ENCODE measurements at places on chromosomes 7 and 10.

DNA sequence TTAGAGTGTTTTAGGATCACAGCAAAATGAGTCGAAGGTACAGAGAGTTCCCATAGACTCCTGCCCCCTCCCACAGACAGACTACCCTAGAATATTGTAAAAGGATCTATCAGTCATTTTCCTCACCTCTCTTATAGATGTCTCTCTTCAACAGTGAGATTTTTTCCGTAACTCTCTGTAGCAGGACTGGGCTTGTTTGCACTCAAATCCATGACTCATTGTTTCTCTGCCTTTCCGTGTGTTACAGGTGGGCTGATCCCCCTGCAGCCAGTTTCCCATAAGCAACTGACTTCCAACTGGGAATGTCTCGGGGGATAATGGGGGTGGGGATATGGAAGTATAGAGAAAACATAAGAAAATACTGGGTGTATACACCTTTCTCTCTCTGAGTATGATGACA is 921.0 kb downstream of the GATA3 start:
- DNase-seq: no peak

- no peak for DNase-seq
These were observed 349.5 kb downstream of the CALN1 start for GRCh38 chr7:72062666-72063065.

- DNase-seq: peak; percentile 22
These were observed 52.3 kb upstream of the KDM7A start for GRCh38 chr7:140229101-140229525.

DNA sequence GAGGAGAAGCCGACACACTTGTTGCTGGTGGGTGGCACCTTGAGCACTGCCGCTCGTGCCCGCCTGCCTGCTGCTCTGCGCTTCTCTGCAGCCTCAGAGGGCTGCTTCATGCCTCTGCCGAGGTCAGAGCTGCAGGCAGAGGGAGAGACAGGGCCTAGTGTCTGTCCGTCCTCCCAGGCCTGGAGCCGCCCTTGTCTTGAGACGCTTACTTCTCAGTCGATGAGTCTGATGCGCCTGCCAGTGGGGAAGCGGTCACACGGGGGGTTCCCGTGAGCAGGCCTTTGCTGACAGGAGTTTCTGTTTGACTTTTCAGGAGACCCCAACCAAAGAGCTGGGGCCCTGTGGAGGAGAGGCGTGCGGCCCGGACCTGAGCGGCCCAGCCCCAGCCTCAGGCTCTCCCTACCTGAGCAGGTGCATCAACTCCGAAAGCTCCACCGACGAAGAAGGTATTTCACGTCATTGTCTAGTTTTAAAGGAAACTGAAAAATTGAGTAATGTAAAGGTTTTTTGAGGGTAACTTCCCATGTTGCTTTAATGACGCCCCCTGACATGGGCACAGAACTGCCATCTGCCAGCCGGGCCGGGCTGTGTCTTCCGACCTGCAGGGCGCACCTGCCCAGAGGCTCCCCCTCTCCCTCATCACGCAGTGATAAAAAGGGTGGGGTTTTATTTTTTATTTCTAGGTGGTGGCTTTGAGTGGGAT is 7.8 kb upstream of the BHLHA15 start:
- no peak for DNase-seq

DNA sequence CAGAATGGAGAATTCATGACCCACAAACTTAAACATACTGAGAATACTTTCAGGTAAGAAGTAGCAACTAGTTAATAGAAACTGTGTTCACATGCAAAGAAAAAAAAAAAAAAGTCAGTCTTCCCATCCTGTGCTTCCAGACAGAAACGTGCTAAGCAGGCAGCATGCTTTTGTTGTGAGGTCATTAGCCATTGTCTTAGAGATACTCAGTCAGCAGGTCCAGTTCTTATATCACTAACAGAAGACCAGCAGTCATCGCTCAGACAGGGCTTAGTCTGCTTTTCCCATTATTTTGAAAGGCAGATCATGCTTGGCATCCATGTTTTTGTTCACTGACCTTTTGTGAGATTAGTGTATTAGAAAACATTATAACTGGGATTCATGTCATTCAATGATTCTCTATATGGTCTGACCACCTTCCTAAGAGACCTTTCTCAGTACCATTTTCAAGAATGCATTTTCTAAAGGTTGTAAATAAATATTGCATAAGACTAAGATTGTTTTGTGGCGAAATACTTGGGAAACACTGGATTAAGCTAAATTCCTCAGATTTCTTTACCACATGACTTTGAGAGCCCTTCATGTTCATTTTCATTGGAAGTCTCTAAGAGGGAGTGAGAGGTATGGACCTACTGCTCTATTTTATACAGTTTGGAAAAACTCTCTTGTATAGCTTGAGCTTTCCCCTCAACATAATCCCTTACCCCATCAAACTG is 45.0 kb upstream of the AGBL3 start:
- no peak for DNase-seq

DNA sequence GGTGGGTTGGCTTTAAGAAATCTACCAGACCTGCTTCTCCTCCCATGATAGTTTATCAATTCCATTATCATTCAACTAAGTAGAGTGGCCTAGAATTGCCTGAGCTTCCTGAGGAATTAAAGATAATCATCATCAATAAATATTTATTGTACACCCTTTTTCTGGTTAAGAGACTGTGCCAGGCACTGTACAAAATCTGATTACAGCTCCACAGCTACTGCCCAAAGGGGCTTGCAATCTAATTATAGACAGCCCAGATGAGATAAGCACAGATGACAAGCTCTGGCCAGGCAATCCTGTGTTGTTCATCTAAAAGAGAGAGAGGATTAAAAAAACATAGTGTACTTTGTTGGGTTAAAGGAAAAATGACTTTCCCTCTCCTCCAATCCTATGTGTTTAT is 586.4 kb downstream of the GATA3 start:
- no peak for DNase-seq

GRCh38 chr7:55223023-55223422 is 142.1 kb upstream of the LANCL2 start:
- no peak for DNase-seq

DNA sequence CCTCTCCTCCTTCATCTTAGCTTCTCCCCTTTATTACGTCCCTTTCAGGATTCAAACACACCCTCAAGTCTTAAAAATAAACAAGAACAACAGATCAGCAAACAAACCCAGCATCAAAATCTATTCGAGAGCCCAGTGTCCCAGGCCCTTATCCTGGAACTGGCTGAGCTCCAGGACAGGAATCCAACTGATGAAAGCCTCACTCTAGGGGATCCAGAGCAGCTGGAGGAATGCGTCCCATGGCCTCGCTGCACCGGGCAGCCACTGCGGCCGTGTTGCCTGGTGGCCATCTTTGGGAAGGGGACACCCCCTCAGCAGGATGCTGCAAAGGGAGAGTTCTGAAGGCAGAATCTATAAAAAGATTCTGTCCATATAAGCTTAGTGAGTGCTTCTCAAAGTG is 156.5 kb upstream of the BMPER start:
- no peak for DNase-seq

DNA sequence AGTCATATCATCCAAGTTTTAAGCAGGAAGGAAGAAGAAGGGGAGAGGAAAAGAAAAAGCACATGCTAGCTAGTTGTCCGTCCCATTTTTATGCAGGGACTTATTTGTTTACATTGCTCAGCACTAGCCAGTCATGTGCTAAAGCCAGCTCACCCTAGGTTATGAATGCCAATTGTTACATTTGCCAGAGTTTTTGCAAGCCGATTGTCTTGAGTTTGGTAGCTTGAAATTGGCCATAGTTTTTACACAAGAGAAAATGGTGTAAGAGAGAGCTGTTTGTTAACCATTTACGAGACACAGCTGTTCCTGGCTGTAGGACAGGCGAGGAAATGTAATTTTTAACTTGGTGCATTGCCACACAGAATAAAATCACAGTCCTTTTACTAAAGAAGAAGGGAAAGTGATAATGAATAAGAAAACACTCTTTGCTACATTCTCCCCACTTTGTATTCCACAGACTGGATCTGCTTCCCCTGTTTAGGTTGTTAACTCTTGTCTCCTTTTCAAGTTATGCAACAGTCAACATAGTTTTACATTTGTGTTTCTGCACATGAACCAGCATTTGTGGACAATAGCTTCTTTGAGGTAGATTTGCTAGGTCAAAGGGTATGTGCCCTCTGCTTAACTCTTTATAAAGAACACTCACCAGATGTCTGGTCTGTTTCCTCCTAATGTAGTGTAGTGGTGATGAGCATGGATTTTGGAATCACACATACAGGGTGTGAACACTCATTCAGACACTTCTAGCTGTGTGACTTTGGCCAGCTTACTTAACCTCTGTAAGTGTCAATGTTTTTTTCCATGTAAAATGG is 357.2 kb downstream of the LRMDA start:
- no peak for DNase-seq

DNA sequence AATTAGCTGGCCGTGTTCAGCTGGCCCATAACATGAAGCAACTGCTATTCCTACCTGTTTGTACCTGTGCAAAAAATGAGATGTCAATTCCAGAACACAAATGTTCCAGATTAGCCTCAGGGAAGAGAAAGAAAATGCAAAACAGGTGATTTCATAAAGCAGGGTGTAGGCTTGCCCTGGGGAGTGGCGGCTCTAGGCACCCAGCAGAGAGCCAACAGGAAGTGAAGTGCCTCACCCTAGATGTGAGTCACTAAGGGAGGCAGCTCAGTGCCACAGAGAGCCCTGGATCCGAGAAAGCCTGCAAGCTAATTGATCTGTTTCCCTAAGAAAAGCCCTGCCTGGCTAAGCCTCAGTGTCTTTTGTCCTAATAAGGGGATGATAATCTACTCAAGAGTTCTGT is 240.0 kb downstream of the ARHGAP21 start:
- DNase-seq: peak; percentile 26

DNA sequence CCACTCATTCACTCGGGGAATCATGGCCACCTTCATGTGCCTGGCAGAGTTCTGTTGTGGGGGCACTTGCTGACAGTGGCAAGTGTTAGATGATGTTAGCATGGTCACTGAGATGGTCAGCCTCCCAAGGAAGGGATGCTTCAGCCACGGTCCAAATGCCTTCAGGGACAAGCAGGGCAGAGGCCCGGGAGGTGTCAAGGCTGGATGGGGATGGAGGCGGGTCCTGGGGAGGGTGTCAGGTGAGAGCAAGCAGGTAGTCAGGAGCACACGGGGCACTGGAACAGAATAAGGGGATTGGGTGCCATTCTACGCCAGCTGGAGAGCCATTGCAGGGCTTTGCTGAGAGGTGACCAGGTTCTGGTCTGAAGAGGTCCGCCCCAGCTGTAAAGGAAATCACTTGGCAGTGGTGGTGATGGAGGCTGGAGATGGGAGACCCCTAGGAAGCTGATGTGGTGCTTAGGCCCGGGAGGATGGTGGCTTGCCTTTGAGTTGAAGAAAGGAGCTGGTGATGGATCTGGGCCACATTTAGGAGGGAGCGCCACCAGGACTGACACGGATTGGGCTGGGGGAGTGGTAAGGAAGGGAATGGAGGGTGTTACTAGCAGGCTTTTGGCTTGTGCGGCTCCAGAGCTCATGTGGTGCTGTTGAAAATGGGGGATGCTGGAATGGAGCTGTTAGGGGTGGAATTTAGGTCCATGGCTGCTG is 24.1 kb downstream of the AGAP3 start:
- DNase-seq: no peak

DNA sequence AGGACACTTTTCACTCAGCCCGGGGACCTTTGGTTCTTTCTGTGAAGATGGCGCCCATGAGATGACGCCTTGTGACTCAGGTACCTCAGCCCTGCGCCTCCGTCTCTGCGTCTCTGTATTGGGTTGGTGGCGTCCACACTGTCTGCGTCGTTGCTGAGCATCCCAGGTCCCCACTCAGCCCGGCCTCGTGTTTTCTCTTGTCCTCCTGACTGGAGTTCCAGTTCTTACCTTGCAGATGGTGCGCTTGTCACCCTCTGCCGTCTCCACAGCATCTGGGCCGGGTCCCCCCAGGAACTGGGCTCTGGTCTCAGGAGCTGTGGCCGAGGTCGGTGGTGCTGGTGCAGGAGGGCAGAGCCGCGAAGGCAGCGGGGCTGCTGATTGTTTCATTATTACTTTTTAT is 150.4 kb downstream of the WDR37 start:
- DNase-seq: no peak

- no peak for DNase-seq
These were observed 27.1 kb downstream of the INPP5A start for GRCh38 chr10:132564690-132565089.

GRCh38 chr7:148270576-148270975 is 320.0 kb upstream of the C7orf33 start:
- DNase-seq: no peak

DNA sequence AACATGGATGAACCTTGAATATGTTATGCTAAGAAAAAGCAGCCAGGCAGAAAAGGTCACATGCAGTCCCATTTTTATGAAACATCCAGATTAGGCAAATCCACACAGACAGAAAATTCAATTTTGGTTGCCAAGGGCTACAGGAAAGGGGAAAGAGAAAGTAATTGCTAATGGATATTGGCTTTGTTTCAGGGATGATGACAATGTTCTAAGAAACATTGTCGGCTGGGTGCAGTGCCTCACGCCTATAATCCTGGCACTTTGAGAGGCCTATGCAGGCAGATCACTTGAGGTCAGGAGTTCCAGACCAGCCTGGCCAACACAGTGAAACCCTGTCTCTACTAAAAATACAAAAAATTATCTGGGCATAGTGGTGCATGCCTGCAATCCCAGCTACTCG is 23.0 kb downstream of the ZNF33B start:
- DNase-seq: no peak

GRCh38 chr10:48509974-48510692 is 94.7 kb downstream of the ARHGAP22 start:
- no peak for DNase-seq

DNA sequence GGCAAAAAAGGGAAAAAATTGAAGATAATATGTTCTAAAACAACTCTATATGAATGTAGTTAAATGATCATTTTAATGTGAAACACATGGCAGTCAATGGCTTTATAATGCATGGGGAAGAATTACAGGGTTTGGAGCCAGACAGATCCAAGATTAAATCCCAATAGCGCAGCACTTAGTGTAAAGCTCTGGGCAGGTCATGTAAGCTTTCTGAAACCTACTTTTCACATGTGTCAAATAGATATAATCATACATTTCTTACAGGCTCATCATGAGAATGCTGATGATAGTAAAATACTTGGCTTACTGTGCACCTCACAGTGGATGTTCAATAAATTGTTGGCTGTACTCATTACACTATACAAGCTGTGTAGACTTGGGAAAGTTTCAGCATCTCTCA is 48.0 kb upstream of the ZNF365 start:
- DNase-seq: no peak

- peak; percentile 48 for DNase-seq
These were observed 136.0 kb downstream of the KIF20B start for GRCh38 chr10:89837165-89838043.

DNA sequence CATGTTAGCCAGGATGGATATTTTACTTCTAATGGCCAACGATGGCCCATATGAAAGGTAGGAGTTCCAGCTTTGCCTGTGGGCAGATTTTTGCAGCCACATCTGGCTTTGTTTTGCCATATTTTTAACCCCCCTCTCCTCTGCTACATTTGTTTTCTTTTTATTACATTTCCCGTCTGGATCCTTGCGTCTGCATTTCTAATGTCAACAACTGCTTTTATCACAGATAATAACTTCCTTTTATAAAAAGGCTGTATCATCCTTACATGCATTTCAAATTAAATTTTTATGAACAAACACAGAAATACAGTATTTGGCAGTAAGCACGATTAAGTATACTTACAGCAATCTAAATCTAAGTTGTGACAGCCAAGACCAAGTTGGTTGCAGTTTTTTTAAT is 156.0 kb downstream of the BAMBI start:
- no peak for DNase-seq
